Myocyte (in vitro differentiated cells): ENCODE measurements at places on chromosomes 7 and 10. TPM values are rescaled to one million over a fixed set of nuclear protein-coding genes. Genes with fewer than 3 reads are reported as not detected.

GRCh38 chr7:30790356-30790755 is 19.1 kb downstream of the MINDY4 start:
- DNase-seq, result no peak

GRCh38 chr7:81562581-81562980 is 207.3 kb downstream of the HGF start:
- no peak for DNase-seq

DNA sequence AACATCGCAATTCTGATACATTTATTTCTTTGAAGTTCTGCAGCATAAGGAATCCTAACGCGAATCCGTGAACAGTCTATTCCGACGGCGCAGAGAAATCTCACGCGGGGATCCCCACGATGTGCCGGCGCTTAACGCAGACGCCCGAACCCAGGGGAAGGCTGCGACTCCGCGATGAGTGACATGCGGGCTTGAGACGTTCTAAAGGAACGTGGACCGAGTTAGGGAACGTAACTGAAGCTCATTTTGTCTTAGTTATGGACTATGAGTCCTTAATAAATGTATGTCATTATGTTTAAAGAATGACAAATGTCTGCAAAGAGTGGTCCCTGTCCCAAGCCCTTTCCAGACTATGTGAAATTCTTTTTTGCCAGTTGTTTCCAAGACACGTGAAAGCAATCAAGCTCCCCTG is 995 bp upstream of the PARD3 start:
- no peak for DNase-seq

- DNase-seq, result no peak
These were observed 32.4 kb upstream of the KMT2E start for GRCh38 chr7:104981672-104982037.

DNA sequence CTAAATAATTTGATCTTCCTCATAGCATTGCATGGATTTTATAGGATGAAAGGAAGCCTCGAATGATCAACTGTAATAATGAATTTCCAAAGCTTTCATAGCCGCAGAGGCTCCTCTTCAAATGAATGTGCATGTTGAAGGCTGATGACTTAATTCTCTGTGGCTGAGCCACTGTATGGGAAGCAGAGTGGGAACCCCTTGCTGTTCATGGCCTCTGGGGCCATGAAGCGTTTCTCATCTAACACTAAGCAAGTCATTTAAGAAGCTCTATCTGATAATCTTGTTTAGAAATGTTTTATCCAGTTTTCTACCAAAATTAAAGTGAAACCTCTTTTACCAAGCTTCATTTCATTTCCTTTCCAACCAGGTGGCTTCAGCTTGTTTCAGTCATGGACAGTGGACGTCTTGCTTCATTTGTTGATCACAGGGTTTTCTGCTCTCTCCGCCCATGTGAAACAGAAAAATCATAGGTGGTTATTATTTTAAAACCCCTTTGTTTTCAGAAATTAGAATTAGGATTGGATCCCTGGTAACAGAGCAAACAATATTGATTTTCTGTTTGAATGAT is 10.3 kb upstream of the ADARB2 start:
- DNase-seq, result no peak

DNA sequence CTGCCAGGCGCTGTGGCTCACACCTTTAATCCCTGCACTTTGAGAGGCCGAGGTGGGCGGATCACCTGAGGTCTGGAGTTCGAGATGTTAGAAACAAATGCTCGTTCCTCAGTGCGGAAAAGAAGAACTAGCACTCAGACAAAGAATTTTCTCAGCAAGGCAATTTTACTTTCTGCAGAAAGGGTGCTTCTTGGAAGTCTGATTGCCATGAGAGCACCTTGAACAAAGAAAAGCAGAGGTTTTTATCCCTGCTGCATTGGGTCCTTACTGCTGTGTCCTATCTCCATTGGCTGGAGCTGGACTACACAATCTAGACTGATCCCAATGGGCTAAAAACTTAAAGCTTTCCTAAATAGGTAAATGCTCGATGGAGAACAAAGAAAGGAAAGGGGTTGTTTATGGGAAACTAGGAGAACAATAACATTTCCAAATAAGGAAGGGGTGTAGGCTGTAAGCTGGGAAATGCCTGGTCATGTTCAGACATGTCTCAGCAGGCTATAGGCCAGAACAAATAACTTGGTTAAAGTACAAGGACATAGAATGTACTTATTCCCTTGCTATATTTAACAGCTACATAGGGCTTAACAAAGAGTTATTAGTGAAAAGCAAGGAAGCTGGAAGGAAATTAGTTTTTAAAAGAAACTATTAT is 26.1 kb upstream of the ACTR3B start:
- DNase-seq, result no peak

DNA sequence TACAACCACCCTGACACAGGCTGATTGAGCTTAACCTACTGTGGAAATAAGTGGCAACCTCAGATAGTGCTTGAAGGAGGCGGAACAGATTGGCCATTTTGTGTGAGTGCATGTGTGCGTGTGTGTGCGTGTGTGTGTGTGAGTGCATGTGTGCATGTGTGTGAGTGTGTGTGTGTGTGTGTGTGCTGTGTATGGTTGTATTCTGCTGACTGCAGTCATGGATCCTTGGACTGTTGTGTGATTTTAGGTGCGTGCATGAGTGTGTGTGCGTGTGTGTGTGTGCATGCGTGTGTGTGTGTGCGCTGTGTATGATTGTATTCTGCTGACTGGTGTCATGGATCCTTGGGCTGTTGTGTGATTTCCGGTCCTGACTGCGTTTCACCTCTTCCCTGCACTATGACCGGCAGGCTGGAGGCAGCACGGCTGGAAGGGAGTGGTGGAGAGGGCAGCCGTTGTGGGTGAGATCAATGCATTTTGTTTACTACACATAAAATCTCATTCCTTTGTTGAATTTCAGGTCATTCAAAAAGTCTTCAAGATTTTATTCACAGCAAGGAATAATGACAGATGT is 6.3 kb downstream of the IQCE start:
- no peak for DNase-seq

DNA sequence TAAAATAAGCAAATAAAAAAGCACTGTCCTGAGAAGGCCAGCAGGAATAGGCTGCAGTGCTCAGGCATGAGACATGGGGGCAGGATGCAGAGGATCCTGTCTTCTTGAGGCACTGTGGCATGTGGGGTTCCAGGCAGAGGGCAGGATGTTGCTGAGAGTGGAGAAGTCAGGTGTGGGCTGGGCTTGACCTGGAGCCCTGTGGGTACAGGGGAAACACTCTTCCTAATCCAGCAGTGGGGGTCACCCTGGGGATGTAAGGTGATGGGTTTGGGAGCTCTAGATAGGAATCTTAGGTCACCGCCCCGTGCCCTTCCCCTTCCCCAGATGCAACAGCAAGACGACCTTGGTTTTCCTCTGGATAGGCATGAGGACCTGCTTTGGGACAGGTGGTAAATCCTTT is 13.6 kb downstream of the SUMF2 start:
- no peak for DNase-seq

GRCh38 chr10:47121336-47121735 is 178.7 kb upstream of the GDF10 start:
- DNase-seq, result no peak

DNA sequence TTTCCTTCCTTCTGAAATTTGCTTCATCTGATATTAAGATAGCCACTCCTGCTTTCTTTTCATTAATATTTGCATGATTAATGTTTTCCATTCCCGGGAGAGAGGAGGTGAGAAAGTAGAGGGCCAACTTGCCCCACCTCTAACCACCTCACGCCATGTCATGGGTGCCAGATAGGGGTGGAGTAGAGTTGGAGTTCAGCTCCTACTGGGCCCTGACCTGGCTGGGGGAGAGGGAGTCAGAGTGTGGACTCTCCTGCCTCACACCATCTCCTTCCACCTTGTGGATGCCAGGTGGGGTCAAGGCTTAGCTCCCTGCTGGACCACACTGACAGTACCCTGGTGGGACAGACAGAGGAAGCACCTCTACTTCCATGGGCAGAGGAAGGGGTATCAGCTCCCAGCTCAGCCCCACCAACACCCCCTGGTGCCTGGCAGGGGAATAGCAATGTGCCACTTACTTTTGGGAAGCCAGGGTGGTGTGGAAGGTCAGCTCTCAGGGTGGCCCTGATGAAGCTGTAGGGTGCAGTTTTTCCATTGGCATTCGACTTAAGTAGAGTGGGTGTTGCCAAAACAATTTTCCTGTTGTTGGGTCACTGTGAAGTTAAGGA is 28.0 kb downstream of the CHST12 start:
- DNase-seq, result no peak

GRCh38 chr10:114632869-114633715 is 25.0 kb downstream of the ABLIM1 start:
- peak; percentile 95 for DNase-seq

GRCh38 chr10:80739963-80740715 is 202.4 kb downstream of the SH2D4B start:
- DNase-seq, result no peak

GRCh38 chr7:142669074-142669654 is 80.1 kb upstream of the PRSS1 start:
- DNase-seq, result no peak

- no peak for DNase-seq
These were observed 19.5 kb upstream of the INSYN2A start for GRCh38 chr10:127215866-127216265.

Gene TMEM236
- total RNA-seq, result 0.13 and 0.31 TPM in 2 replicates

Gene TMEM254
- total RNA-seq, result 7.4 and 11.2 TPM in 2 replicates

Gene UPK3B
- 0.24 and 0.68 TPM in 2 replicates for total RNA-seq

Gene AS3MT
- 7.0 and 8.1 TPM in 2 replicates for total RNA-seq

Gene FBXW4
- total RNA-seq, result 27.7 and 35.1 TPM in 2 replicates

Gene ANKRD22
- 0.13 and 0.16 TPM in 2 replicates for total RNA-seq

Gene PAX4
- total RNA-seq, result not detected in 2 replicates

Gene RPEL1
- total RNA-seq, result 0.21 TPM in 1 of 2 replicates, not detected in the other

Gene EN2
- 0.91 and 1.7 TPM in 2 replicates for total RNA-seq

Gene SFTPA2
- total RNA-seq, result 0.08 TPM in 1 of 2 replicates, not detected in the other

Gene PHKG1
- 35.2 and 57.5 TPM in 2 replicates for total RNA-seq

Gene METTL27
- total RNA-seq, result 1.3 and 4.0 TPM in 2 replicates
